ENCODE measurements at places on chromosomes 3 and 15.

DNA sequence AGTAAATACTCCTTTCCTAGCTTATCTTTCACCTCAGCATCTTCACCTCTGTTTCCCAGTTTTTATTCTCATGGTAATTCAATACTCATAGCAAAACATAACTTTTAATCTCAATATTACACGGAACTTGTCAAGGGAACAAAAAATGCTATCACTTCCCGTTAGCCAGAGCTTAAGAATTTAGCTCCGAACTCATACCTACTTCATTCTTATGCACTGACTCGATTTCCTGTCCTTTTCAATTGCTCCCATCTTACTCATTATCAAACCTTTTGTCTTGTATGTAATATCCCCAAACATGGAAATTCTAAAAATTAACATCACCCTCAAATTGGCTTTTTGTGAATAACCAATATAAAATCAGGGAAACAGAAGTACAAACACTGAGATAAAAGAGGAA lies 28.2 kb downstream of the MYEF2 start:
- DNase-seq = no peak

DNA sequence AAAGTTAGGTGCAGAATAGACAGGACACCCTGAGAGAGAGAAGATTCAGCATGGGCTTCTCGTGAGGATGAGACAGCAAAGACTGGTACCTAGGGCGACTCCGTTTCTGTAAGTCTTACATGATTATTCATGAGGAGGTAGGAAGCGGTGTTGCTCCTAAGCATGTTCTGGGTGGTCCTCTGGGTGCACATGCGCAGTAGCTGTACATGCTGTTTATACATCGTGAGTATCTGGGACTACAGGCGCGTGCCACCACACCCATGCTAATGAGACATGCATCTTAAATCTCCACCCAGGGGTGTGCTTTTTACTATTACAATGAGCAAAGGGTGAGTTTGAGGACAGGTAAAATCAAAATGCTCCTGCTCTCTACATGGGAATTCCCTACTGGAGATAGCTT lies 12.3 kb downstream of the ALPK3 start:
- DNase-seq = no peak

- no peak for DNase-seq
Observed at GRCh38 chr3:37867144-37867543, 5.5 kb downstream of the CTDSPL start.

- DNase-seq = no peak
Observed at GRCh38 chr3:29412110-29412509, 131.2 kb downstream of the RBMS3 start.
